ENCODE measurements at places on chromosomes 3 and 15.

DNA sequence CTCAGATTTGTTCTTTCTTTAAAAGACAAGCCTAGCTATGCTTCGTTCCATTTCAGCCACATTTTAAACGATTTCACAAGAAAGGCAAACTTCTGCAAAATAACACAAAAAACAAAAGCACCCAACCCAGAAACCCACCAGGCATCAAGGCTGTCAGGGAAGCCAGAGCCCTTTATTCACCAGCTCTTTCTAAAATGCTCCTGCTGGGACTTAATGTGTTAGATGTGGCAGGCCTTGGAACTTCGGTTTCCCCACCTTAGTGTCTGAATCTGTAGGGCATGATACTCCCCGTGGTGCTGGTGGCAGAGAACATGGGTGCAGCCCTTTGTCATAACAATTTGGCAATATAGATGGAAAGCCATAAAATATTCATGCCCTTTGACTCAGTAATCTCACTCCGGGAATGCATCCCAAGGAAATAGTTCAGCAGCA lies 56.8 kb upstream of the LCTL start:
- no peak for DNase-seq

GRCh38 chr3:131329774-131330173 lies 51.8 kb upstream of the NUDT16 start:
- no peak for DNase-seq

DNA sequence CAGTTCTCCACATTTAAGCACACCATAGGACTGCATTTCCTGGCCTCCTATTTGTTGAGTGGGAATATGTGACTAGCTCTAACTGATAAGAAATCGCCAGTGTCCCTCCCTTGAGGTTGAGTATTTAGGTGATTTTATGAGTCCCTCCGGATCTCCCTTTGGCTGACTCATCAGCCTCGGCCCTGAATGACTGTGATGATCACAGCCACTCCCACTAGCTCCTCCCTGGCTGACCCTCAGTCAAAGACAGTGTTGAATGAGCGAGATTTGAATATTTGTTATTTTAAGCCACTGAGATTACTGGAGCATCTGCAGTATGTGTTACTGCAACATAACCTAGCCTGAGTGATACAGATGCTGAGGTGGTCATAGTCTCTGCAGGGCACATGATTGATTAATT lies 515.3 kb downstream of the EPHB1 start:
- DNase-seq, result no peak

- no peak for DNase-seq
Observed at GRCh38 chr3:64732576-64732975, 44.8 kb upstream of the ADAMTS9 start.

- DNase-seq, result peak; percentile 67
Observed at GRCh38 chr3:196287440-196288140, at the start of gene PCYT1A. PCYT1A (minus strand) TSS chr3:196287726; CDS start chr3:196270531, 17,195 bp downstream.

GRCh38 chr15:66126031-66126441 lies 127.5 kb downstream of the MEGF11 start:
- no peak for DNase-seq

GRCh38 chr15:64066451-64066850 lies 20.2 kb upstream of the DAPK2 start:
- no peak for DNase-seq

DNA sequence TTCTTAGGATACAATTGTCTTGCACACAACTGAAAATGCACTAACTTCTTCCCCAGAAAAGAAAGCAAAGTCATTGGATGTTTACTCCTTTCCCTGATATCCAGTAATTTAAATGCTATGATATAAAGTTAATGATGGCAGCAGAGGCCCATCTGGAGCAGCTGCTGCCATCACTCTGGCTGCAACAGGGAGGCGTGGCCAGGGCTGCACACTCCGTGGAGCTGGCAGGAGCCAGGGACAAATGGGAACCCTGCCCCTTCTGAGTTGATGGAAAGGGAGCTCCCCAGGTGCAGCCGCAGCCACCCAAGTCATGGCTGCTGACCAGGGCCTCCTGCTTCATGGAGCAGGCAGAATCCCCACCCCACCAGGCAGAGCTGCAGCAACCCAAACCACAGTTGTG lies 72.6 kb upstream of the ALDH1A3 start:
- DNase-seq, result no peak

DNA sequence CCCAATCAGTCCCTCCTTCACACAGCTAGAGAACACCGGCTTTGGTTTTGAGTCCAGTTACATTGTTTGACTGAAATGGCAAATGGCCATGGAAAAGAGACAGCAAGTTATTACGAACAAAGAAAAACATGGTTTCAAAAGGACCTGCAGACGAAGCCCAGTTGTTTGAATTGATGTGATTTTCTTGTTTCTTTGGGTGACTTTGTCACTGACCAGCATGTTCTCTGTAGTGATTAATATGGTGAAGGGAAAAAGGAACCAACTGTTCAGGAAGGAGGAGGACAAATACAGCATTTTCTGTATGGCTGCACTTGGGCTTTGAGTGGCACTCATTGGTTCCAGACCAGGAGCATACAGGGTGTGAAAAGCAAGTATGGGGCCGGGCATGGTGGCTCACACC lies 217.4 kb upstream of the TPM1 start:
- no peak for DNase-seq

DNA sequence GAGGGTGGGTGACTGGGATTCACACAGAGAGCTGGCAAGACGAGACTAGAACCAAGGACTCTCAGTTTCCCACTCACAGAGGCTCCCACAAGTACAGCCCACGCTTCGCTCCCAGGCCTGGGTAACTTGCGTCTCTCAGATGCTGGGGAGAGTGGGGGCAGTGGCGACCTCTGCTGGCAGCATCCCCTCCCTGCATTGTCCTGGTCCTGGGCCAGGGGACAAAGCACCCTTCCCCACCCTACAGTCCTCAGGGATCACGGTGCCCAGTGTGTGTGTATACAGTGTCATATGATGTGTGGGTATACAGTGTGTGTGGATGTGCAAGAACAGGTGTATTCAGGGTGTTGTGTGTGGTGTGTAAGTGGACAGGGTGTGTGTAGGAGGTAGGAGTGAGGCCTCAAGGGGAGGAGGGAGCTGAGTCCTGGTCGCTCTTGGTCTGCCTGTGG lies 12.8 kb downstream of the VILL start:
- peak; percentile 65 for DNase-seq

GRCh38 chr3:153885359-153885758 lies 235.8 kb upstream of the ARHGEF26 start:
- no peak for DNase-seq

Data from activated CD8-positive, alpha-beta memory T cell treated with anti-CD3 and anti-CD28 coated beads, Interleukin-2, amount 50 U/mL, for 4 hours (primary cell).